ENCODE measurements at places on chromosomes 12 and 14.

- DNase-seq: no peak
These were observed 3.6 kb downstream of the CFL2 start for GRCh38 chr14:34710744-34711143.

DNA sequence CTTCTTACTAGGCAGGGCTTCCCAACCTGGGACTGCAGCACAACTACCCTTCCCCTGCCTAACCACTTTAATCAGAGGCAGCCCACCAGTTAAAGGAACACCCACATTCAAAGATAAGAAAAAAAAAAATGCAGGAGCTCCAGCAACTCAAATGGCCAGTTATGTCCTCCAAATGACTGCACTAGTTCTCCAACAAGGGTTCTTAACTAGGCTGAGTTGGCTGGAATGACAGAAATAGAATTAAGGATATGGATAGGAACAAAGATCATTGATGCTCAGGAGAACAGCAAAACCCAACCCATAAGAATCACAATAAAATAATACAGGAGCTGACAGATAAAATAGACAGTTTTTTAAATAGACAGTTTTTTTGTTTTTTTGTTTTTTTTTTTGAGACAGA is 154.2 kb downstream of the PLCZ1 start:
- DNase-seq: no peak

GRCh38 chr12:92619026-92619425 is 83.8 kb upstream of the PLEKHG7 start:
- DNase-seq: no peak

- DNase-seq: no peak
These were observed 42.7 kb downstream of the GPHB5 start for GRCh38 chr14:63276016-63276415.

DNA sequence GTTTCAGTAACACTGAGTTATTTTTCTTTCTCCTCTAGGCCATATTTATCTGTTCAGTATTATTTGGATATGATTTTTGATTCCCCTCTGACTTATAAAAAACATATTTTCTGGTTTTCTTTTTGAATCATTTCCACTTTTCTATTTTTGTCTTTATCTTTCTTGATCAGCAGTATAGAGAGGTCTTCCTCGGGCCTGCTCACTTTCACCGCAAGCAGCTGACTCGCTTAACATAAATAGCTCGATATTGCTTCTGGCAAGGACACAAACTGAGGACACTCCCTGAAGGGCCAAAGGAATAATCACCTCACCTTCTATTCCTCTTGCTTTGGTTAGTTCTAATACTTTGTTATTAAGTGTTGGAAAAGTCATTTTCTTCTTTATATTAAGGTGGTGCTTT is 25.8 kb upstream of the TRHDE start:
- no peak for DNase-seq
